ENCODE measurements at places on chromosomes 4 and X. TPM values are rescaled to one million over a fixed set of nuclear protein-coding genes. Genes with fewer than 3 reads are reported as not detected.

Gene ETDB
- total RNA-seq: not detected

Gene DSPP
- not detected for total RNA-seq

Gene CPXCR1
- not detected for total RNA-seq

GRCh38 chr4:184942444-184943425 is 75.6 kb upstream of the HELT start:
- no peaks in the 10 kb centered on the region for H3K4me1 ChIP-seq
- no peak overlapping the region for H3K4me3 ChIP-seq
- H3K27me3 ChIP-seq: no peaks in the 10 kb centered on the region
- DNase-seq: no peak
- H3K27ac ChIP-seq: no peak overlapping the region
- H3K36me3 ChIP-seq: no peaks in the 10 kb centered on the region

DNA sequence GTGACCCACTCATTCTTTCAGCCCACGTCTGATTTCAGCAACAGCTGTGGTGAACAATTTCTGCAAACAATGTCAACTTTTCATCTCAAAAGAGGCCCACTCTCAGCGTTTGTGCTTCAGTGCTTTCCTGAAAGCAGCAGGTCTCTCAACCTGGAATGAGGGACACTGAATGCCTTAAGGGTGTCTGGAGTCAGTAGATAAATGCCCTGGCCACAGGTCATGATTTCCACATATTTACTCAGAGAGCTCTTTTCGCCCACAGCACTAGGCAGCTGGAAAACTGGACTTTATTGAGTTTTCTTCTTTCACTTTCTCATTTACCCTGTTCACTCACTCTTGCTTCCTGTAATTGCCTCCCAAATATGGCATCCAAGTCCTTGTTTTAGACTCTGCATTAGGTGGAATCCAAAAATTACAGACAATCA is 52.8 kb downstream of the NPFFR2 start:
- H3K27me3 ChIP-seq: no peaks in the 10 kb centered on the region
- no peaks in the 10 kb centered on the region for H3K36me3 ChIP-seq
- no peak for DNase-seq
- H3K4me1 ChIP-seq: no peaks in the 10 kb centered on the region
- no peak overlapping the region for H3K27ac ChIP-seq

DNA sequence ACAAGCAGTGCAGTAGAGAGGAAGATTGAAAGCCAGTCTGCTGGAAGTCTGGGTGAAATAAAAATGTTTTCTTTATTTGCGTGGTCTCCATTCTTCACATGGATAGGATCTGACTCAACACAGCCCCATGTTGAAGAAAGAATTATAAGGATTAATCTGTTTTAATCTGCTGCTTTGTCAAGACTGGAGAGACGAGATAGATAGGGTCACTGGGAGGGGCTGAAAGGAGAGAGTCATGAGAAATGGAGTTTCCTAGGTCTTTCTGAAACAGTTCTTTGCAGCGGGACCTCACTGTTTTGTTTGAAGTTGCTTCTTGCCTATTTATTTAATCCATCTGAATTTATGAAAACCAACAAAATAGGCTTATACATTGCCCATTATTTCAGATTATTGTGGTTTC is 32.4 kb upstream of the RHOH start:
- H3K27ac ChIP-seq: no peak overlapping the region
- H3K36me3 ChIP-seq: no peaks in the 10 kb centered on the region
- no peak for DNase-seq
- no peak overlapping the region for H3K4me3 ChIP-seq

GRCh38 chr4:110787707-110788106 is 164.8 kb upstream of the PITX2 start:
- H3K27me3 ChIP-seq: no peaks in the 10 kb centered on the region
- H3K4me3 ChIP-seq: no peak overlapping the region
- DNase-seq: no peak

DNA sequence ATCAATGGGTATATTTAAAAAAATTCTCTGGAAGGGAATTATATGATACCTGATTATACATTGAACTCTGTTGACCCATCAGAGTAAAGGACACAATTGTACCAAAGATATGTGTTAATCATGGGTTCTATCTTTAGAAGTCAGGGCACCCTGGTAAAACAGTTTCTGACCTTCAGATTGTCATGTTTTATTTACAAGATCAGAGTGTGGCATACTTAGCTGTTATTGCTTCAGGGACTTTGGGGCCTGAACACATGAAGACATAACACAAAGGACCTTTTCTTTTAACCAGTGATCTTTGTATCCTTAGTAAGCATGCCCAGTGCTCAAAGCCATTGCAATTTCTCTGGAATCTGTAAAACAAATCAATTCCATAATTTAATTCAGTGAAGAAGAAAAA is 204.8 kb upstream of the RPS6KA3 start:
- H3K4me1 ChIP-seq: no peaks in the 10 kb centered on the region
- no peaks in the 10 kb centered on the region for H3K27me3 ChIP-seq
- DNase-seq: no peak
- no peak overlapping the region for H3K4me3 ChIP-seq
- H3K36me3 ChIP-seq: no peaks in the 10 kb centered on the region

- DNase-seq: no peak
- H3K4me3 ChIP-seq: no peak overlapping the region
- no peaks in the 10 kb centered on the region for H3K36me3 ChIP-seq
- H3K27me3 ChIP-seq: no peaks in the 10 kb centered on the region
Measured at GRCh38 chr4:13093170-13093569, 391.0 kb downstream of the RAB28 start.

- no peaks in the 10 kb centered on the region for H3K27me3 ChIP-seq
- H3K27ac ChIP-seq: no peak overlapping the region
- H3K36me3 ChIP-seq: no peaks in the 10 kb centered on the region
- H3K4me1 ChIP-seq: no peaks in the 10 kb centered on the region
- no peak overlapping the region for H3K4me3 ChIP-seq
Measured at GRCh38 chr4:13292372-13292771, 191.8 kb downstream of the RAB28 start.

GRCh38 chr4:90425893-90426292 is 298.7 kb downstream of the CCSER1 start:
- no peaks in the 10 kb centered on the region for H3K36me3 ChIP-seq
- H3K27ac ChIP-seq: no peak overlapping the region
- no peak overlapping the region for H3K4me3 ChIP-seq

DNA sequence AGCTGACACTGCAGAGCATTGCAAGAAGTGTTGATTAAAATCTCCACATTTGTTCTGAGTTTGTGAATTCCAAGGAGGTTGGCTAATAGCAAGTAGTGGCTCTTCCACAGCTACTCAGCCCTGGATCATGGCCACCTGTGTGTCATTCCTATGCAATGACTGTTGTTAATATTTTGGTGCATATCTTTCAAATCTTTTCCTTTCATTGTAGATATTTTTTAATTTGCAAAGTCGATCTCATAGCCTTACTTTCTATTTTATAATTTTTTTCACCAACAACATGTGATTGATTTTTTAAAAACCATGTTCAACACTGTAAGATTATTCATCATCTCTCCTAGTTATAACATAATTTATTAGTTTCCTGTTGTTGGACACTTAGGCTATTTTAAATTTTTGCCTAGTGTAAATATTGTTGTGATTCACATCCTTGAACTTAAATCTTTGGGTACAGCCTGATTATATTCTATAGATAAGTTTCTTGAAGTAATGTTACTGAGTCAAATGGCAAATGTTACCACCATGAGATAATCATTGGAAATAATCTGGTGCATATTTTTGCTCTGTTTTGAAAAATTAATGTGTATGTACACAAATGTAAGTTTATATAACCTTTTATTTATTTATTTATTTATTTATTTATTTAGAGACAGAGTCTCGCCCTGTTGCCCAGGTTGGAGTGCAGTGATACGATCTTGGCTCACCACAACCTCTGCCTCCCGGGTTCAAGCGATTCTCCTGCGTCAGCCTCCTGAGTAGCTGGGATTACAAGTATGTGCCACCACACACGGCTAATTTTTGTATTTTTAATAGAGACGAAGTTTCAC is 17.1 kb upstream of the ARHGAP10 start:
- no peak overlapping the region for H3K27ac ChIP-seq
- H3K4me1 ChIP-seq: no peaks in the 10 kb centered on the region
